ENCODE measurements at places on chromosomes 6 and 20.

DNA sequence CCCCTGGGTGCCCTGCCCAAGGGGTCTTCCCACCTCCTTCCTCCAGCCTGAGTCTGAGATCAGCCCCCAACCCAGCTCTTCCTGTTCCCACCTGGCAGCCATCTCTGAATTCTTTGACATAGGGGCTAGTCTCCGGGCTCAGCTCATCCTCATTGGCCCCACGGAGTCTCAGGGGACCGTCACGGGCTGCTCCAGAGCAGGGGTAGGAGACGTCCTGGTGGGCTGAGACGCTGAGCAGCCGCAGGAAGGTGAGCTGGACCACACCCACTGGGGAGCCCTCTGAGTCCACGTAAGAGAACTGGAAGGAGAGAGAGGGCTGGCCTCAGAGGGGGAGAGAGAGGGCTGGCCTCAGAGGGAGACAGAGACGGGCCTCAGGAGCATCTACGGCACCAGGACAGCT lies 28.1 kb downstream of the COL11A2 start:
- DNase-seq: no peak

DNA sequence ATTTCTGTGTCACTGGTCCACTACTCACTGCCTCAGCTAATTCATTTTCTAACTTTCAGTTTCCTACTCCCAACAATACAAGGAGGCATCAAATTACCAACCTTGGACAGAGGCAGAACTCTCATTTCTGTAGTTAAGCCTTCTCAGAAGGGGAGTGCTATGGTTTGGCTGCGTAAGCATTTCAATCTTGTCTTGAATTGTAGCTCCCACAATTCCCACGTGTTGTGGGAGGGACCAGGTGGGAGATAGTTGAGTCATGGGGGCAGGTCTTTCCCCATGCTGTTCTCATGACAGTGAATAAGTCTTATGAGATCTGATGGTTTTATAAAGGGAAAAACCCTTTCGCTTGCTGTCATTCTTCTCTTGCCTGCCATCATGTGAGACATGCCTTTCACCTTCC lies 22.9 kb downstream of the HLA-DRA start:
- DNase-seq: no peak

DNA sequence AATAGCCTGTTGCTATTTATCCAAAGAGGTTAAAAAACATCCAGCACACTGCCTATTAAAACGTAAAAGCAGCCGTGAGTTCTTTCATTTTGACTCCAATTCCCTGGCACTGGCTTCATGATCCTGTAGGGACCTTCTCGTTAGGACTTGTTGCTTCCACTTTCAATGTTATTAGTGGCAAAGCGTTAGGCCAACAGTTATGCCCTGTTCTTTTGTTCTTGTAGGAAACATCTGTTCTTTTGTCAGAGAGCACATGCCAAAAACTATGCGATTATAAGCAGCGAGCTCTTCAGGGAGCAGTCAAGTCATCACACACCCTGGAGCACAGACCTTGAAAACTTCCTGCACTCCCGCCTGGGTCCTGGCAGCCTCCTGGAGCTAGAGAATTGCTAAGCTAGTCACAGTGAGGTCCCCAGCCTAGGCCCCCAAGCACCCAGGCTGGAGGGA lies 609.5 kb upstream of the ARID1B start:
- no peak for DNase-seq

DNA sequence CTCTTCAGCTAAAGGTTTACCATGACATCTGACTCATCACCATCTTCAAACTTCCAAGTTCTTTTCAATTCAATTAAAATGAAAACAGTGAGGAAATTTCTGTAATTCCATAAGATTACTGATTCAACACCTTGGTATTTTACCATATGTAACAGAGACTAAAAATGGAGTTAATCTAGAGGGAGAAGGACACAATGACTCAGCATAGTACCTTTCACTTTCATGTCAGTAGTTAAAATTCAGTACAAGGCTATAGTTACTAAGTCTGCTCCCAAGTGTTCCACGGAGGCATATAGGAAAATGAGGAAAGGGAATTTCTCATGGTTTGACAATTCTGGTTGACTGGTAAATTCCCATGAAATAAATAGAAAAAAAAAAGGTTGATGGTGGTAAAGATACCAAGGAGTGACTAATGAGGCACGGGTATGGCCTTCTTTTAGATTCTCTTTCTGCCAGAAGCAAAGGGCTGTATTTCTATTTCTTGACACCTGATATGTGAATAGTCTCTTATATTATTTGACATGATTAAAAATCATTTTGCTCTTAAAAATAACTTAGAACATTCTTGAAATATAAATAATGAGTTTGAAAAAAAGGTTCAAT lies 526.7 kb upstream of the ADGRB3 start:
- DNase-seq: no peak

GRCh38 chr20:53557130-53557529 lies 36.5 kb downstream of the ZNF217 start:
- no peak for DNase-seq

- DNase-seq: no peak
Measured at GRCh38 chr6:163695414-163695864, 280.9 kb downstream of the QKI start.

GRCh38 chr6:169991031-169991390 lies 239.6 kb downstream of the ERMARD start:
- DNase-seq: no peak

GRCh38 chr6:128966934-128967333 lies 84.0 kb downstream of the LAMA2 start:
- DNase-seq: no peak

- DNase-seq: peak; percentile 57
Measured at GRCh38 chr20:3235666-3236324, 3.2 kb downstream of the SLC4A11 start.

DNA sequence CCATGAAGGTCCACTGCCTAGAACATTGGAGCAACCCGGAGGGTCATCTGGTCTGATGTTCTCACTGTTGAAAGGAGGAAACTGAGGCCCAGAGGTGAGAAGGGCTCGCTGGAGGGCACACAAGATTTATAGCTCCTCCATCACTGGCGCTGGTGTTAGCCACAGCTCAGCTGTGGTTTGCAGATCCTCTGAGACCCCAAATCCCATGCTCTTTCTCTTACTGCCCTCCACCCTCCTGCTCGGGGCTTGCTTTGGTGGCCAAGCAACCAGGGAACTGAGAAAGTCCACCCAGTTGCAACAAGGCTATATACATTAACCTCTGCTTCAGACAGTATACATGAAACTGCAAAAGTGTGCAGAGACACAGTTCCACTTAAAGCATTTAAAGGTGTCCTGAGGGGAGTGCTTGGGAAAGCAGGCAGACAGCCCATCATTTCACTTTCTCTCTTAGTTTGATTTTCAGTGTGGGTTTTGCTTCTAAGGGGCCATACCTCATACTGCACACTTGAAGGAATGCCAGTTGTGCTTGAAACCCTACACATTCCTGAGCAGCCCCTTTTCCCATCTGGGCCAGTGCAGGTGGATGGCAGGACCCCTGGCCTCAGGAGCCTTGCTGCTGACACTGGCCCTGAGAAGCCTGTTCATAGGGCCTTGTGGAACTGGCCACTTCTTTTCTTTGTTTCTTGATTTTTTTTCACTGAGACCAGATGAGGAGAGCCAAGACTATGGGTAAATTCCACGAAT lies 347.6 kb downstream of the CDC5L start:
- no peak for DNase-seq

- no peak for DNase-seq
Measured at GRCh38 chr20:57600320-57601210, 19.7 kb downstream of the ZBP1 start.

- no peak for DNase-seq
Measured at GRCh38 chr20:20780127-20780824, 67.8 kb upstream of the RALGAPA2 start.

DNA sequence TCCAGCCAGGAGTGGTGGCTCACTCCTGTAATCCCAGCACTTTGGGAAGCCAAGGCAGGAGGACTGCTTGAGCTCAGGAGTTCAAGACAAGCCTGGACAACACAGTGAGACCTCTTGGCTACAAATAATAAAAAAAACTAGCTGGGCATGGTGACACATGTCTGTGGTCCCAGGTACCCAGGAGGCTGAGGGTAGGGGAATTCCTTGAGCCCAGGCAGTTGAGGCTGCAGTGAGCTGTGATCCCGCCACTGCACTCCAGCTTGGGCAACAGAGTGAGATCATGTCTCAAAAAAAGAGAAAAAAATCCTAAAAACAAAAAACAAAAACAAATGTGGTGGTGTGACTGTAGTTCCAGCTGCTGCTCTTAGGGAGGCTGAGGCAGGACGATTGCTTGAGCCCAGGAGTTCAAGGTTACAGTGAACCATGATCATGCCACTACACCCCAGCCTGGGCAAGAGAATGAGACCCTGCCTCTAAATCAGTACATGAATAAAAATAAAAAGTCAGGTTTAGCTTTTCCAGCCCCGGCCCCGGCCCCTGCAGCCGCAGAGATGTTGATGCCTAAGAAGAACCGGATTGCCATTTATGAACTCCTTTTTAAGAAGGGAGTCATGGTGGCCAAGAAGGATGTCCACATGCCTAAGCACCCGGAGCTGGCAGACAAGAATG lies 13.5 kb upstream of the SNRPC start:
- no peak for DNase-seq

DNA sequence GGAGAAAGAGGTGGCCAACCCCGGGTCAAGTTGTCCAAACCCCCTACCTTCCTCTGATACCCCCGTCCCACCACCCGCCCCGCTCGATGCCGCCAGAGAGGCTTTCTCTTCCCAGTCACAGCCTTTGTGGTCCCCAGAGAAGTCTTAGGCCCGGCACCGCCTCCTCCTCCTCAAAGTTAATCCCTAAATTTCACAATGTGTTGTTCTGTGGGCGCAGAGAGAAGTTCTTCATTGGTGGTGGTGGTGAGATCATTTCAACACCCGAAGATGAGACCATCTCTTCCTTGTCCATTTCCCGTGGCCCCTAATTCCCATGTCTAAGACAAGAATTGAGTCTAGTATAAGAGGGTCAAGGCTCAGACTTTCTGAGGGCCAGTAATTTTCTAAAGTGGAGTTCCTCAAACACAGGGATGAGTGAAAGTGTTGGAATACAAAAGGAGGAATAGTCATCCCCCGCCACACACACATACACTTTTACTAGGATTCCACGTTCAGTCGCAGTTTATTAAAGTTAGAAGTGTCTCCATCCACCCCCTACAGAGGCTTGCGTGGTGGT lies 10.4 kb downstream of the TRIM31 start:
- no peak for DNase-seq

- no peak for DNase-seq
Measured at GRCh38 chr6:3333263-3333662, 74.5 kb downstream of the PSMG4 start.

DNA sequence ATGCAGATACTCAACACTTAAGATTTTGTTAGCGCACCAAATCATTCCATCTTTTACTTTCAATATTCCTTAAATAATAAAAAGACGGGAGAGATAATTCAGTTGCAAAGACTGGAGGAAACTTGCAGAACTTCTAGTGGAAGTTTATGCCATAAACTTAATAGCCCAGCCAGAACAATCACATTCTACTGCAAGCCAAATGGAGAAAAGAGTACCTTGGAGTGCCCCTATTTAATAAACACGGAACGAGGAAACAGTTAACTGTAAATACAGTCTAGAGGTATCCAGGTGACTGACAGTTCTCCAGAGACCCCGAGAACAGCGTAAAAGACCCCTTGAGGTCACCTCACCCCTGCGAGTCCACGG lies 635 bp downstream of the SLC35B3 start:
- no peak for DNase-seq

DNA sequence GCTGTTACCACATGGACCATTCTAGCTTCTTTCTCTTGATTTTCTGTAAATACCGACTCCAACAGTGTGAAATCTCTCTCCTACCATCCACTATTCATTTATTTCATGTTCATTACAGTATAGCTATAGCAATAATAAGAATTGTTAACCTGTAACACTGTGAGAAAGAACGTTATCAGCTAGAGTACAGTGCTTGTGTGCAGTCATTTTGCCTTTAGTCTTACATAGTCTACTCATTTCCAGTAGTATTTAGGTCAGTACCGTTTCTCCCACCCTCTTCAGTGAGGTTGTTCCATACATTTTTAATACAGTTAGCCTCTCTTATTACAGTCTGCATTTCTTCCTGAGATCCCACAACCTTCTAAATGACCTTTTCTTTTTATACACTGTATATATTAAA lies 257.1 kb downstream of the LY86 start:
- no peak for DNase-seq

- DNase-seq: no peak
Measured at GRCh38 chr6:146601352-146601751, 2.6 kb downstream of the ADGB start.

- peak; percentile 1 for DNase-seq
Measured at GRCh38 chr20:54479138-54479906, 3.9 kb downstream of the DOK5 start.

DNA sequence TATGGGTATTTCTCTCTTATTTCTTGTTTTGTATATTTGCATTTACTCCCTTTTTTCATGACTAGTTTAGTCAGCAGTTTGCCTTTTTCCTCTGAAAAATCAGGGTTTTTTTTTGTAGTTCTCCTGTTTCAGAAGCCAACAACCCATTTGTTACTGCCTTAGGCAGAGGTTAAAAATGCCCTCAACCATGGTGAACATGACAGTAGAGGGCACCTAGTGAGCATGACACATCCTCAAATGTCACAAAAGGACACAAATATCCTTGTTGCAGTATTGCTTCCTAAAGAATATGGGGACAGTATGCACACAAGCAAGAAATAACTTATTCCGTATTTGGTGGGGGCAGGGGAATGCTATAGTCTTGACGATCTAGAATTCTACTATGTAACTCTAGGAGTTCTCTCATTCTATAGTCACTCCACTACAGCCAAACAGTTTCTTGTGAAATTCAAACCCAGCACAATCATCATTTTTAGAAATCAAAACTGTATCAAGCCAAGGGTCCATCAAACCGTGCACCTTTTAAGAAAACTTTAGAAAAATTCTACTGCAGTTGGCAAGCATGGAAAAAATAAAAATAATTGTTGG lies 47.0 kb downstream of the GOPC start:
- DNase-seq: no peak

- DNase-seq: no peak
Measured at GRCh38 chr6:116210316-116210715, 43.6 kb downstream of the TSPYL4 start.

GRCh38 chr6:78867370-78868040 lies at the start of gene IRAK1BP1:
TSS of gene IRAK1BP1 (plus strand) at chr6:78867551. CDS start at chr6:78867577, 26 bp downstream.
- peak; percentile 75 for DNase-seq

GRCh38 chr6:144582939-144583613 lies 297.9 kb downstream of the UTRN start:
- DNase-seq: peak; percentile 27

DNA sequence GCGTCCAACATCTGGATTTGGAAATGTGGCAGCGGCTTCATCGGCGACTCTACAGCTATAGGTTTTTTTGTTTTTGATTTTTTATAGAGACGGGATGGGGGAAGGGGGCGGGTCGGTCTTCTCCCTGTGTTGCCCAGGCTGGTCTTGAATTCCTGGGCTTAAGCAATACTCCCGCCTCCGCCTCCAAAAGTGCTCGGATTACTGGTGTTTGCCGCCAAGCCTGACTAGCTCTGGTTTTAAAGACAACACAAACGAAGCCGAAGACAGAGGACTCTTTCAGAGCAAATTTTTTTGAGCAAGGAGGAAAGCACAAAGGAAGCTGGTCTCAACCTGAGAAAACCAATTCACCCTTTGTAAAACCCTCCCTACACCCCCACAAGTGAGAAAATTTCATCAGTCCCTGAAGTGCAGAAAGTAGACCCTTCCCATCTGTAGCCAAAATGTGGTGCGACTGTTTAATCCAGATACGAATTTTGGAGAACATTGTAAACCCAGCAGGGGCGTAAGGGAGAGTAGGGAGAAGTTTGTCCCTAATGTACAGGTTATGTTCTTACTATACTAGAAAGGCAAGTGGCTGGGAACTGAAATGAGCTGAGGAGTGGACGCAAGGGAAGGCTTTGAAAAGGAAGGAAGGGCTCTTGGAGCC lies 185.9 kb downstream of the TRIM27 start:
- DNase-seq: no peak
